ENCODE measurements at places on chromosomes 5 and 9. TPM values are rescaled to one million over a fixed set of nuclear protein-coding genes. Genes with fewer than 3 reads are reported as not detected.
A peak's percentile ranks its signal among the peaks of the same experiment; 100 is the strongest.

Gene IQGAP2
- 4.0 TPM for total RNA-seq

Gene NFX1
- 19.8 TPM for total RNA-seq

Gene TMEM8B
- 2.1 TPM for total RNA-seq

Gene ROR2
- 1.5 TPM for total RNA-seq

Gene CLIC3
- 0.64 TPM for total RNA-seq

Gene SAPCD2
- 5.9 TPM for total RNA-seq

Gene HAPLN1
- total RNA-seq = 4.5 TPM

Gene PCDH12
- total RNA-seq = not detected

Gene EIF4E1B
- total RNA-seq = not detected

Gene NSMF
- total RNA-seq = 19.1 TPM

Gene LCN15
- not detected for total RNA-seq

Gene TAL2
- total RNA-seq = 0.15 TPM

- DNase-seq = no peak
Observed at GRCh38 chr5:158468444-158468843, 609.5 kb upstream of the CLINT1 start.

- DNase-seq = no peak
Observed at GRCh38 chr5:78610636-78611035, 37.9 kb downstream of the LHFPL2 start.

GRCh38 chr5:143793249-143793648 lies 18.7 kb upstream of the HMHB1 start:
- DNase-seq = no peak

GRCh38 chr9:96420468-96421219 lies 2.5 kb upstream of the ZNF367 start:
- DNase-seq = peak; percentile 86

DNA sequence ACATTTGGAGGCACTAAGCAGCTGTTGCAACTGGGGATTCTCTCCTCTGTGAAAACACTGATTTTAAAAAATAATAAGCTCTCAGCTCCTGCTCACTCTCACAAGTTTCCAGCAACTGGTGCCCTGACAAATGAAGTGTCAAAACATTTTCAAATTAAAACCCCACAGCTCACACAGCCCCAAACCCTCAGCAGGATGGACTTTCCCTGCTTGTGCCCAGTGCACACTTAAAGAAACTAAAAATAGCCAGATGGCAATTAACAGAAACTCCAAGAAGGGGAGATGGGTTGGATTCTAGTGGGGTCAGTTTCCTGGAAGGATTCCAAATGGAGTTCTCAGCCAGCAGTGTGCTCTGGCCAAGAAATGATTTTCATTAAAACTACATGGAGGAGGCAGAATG lies 163.0 kb upstream of the PUM3 start:
- no peak for DNase-seq

DNA sequence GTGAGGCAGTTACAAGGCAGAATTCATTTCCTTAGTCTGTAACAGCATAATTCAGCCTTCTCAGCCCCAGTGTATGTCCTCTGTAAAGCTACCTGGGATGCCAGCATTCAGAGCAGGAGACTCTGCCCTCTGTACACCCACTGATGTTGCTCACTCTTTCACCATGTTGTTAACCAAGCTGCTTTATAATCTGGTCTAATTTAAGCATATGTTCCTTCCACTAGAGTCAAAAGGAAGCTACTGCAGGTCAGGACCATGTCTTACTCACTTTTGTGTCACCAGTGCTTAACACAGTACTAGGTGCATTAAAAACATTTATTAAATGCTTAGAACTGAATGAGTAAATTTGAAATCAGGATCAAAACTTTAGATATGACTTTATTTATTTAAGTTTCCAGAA lies 185.6 kb downstream of the FBXL17 start:
- DNase-seq = no peak

DNA sequence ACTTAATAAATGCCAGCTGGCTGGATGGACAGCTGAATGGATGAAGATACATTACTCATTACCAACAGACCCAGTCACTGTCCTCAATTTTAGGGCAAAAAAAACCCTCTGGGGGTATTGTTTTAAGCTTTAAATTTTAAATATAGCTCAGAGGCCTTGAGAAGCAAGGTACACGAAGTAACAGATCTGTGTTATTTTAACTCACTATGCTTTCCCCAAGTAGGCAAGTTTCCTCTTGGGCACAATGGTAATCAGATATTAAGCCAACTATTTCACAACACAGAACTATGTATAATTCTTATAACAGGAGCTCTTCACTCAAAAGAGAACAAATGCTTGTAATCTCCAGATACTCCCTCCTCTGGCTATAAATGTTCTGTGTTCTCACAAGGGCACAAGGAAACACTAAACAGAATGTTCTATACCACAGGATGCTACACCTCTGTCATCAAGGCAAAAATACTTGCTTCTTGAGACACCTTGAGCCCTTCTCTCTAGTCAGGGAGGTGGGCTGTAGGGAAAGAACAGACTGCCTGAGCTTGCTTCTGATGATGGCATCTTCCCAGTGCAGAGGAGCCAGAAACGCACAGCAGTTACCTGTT lies 443.8 kb downstream of the SPOCK1 start:
- no peak for DNase-seq

GRCh38 chr9:108180541-108180940 lies 675.2 kb downstream of the ACTL7B start:
- no peak for DNase-seq

- DNase-seq = no peak
Observed at GRCh38 chr5:143898916-143899591, 87.1 kb downstream of the HMHB1 start.

DNA sequence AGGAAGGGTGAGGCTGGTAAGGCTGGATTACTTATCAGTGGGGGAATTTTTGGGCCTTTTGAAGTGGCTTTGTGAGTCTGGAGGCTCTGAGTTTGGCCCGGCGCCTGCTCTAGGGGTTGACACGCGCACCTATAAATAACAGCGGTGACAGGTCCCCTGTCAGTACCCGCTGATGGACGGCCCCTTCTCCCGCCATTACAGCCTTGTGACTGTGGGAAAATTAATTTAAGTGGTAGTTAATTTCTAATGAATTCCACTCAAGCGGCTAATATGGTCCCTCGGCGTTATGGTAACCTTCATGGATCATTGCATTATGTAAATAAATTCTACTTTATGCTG lies 16.5 kb downstream of the MRPL36 start:
- DNase-seq = no peak

- peak; percentile 15 for DNase-seq
Observed at GRCh38 chr5:100889896-100890295, 13.2 kb downstream of the ST8SIA4 start.

DNA sequence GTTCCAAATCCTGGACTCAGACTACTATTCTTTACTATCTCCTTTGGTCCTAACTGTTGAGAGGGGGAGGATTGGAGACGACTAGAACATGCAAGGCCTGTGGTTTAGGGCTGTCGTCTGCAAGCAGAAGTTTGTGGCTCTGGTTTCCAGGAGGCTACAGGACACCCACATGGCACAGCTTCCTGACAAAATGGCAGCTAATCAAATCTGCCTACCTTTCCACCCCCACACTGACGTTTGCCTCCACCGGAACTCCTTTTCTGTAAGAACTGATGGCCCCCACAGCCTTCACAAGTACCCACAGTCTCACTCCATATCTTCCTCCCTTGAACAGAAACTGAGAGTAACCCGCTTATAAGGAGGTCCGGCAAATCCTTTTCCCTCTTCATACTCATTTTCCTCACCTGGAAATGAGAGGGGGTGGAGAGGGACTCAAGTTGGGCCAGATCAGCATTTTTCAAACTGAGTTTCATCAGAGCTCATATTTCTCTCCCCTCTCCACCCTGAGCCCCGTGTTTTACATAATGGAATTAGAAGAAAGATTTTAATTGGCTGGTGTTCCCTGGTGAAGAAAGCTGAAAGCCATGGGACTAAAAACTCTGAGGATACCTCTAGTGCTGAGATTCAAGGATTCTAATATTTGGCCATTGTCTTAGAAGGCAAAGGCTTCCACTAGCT lies 5.2 kb downstream of the SLC31A2 start:
- no peak for DNase-seq

GRCh38 chr5:56319526-56320181 lies 86.5 kb upstream of the ANKRD55 start:
- no peak for DNase-seq

DNA sequence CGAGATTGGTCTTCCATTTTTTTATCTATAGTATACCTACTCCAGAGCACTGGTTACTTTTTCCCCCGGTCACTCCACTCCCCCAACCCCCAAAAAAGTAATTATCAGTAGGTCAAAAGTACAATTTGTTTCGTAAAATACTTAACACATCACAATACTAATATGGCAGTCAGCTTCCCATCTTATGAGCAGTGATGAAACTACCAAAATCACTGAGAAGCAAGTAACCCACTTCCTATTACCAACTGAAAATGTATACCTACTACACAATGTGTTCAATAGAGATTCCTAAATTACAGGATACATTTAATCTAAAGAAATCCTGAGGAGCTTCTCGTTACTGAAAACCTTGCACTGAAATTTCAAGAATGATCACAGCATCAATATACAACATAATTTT lies 1.9 kb downstream of the CERT1 start:
- DNase-seq = no peak

DNA sequence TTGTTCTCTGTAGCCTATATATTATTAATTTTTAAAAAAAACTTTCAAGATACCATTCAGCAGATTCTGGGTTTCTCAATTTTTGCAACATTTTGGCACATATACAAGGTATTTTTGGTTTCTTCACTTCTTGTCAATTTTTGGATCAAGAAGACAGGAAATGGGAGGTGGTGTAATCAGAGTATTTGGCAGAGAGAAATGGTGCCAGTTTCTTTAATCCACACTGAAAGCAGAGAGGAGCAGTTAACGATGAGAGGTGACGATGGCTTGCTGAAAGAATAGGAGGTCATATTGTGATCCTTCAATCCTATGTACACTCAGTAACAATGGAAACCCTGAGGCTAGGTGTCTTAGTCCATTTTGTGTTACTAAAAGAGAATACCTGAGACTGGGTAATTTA lies 16.4 kb downstream of the NNT start:
- DNase-seq = no peak

GRCh38 chr9:96441798-96442445 lies 8.0 kb upstream of the HABP4 start:
- no peak for DNase-seq

DNA sequence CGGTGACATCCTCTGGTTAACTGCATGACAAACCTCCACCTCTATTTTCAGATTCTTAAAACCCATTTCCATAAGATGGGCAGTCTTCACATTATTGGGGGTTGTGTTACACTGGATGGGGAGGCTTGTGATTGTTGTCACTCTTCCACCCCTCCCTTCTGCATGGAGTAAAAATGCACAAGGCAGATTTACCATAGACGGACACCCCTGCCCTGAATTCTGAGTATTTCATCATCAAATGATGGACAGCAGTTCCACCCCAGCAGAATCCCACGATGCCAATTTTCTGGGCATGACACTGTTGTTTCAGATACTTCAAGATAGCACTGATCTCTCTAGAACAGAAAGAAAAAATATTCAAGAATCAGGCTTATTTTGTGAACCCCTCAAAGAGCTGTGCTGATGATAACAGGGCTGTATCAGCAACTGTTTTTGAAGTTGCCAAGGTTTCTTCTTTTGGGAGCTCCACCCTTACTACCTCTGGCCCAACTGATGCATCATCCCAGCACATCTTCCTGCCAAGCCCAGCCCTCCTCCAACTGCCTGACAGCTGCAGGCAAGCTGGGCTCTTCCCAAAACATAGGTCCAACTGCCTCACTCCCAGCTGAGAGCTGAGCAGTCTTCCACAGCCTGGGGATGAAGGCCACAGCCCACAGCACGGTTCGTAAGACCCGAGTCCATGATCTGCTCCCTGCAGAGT lies 21.4 kb downstream of the CMBL start:
- DNase-seq = no peak

DNA sequence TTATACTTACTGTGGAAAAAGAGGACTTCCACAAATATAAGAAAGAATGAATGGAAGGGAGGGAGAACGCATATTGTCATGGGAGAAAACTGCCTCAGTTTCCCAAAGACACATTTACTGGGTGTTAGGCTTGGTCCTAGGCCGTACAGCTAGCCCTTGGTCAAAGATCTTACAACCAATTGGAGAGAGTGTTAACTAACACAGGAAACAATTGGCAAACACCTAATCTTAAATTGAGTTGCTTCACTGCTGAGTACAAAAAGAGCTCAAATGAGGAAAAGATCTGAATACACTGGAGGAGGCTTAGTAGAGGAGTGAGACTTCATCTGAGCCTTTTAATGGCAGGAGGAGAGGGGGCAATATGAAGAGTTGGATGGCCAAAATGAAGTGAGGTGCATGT lies 161.7 kb downstream of the GLIS3 start:
- no peak for DNase-seq

DNA sequence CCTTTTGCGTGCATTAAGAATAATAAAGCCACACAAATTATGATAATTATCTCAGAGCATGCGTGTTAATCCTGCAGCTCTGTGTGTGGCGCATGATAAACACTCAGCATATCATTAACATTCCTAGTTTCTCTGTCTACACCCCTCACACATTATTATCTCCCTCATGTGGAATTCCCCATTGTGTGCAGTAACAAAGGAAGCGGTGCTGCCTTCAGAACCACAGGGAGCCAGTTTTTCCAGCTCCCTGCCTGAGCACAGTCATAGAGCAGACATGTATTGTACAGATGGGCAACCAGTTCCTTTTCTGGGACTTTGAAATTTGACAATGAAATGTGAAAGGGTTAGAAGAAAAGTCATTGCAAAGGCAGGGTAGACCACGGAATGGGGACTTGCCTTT lies 1365.5 kb upstream of the CDH9 start:
- no peak for DNase-seq

DNA sequence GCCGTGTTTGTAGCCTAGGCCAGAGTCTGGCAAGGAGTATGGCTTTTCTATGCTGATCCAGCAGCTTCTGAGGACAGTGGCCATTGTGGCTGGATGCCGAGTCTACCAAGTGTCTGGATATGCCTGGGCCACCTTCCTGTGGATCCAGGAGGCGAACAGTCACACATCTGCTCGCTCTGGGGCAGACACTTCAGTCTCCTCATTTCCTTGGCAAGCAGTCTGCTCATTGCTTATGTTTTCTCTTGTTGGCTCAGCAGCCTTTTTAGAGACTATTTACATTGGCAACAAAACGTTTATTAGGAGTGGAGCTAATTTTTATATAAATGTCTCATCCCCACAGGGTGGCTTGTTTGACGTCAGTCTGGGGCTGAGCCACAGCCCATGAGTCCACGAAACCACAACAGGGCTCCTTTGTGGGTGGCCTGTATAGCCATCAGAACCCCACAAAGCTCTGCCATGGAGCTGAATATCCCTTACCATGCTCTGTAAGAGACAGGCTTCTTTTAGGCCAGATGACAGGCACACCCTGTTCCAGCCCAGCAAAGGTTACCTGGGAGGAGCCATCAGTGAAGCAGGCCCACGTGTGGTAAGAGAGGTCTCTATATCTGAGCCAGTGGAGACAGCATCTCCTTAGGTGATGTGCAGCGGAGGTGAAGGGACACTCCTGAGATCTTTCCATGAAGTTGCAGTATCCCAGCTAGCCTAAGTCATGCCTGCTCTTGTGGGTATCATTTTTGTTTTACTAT lies 221.7 kb downstream of the DIRAS2 start:
- no peak for DNase-seq
